ENCODE measurements at places on chromosomes 5 and 9.

- no peak for DNase-seq
Measured at GRCh38 chr5:72648480-72648879, 141.3 kb upstream of the ZNF366 start.

DNA sequence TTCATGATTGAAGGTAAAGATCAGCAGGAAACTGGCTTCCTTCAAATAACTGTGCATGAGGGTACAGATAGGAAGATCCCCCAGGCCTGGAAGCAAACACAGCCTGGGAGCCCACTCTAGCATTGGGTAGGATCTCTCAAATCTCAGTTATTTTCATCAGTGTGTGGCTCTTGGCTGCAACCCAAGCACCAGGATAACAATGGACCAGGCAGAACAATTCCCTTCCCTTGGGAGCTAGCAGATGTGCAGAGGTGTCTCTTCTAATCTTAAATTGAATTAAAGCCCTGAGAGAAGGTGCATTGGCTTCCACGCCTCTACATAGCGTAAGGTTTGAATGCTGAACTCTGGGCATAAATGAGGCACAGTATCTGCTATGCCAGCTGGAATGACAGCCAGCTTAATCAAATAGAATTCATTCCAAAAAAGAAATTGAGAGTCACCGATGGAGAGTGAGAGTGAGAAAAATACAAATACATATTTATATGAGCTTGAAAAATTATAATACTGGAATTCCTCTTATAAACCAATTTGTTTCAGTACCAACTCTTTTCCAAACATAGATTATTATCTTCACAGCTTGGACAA is 957.3 kb downstream of the CDH12 start:
- DNase-seq: no peak

DNA sequence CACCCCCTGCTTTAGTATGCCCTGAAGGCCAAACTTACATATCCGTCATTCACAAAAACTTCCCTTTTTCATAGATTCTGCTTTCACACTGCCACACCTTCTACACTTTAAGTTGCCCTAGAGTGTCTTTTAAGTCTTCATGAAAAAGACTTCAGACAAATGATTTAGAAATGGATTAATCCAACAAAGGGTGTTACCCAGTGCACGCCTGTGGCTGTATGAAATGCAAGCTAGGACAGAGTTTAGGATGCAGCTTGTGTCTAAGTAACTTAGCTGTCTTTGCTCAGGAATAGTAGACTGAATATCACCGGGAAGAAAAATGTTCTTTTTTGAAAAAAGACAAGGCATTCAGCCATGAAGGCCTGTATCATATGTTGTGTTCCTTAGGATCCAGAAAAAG is 210.0 kb downstream of the MPDZ start:
- DNase-seq: no peak

DNA sequence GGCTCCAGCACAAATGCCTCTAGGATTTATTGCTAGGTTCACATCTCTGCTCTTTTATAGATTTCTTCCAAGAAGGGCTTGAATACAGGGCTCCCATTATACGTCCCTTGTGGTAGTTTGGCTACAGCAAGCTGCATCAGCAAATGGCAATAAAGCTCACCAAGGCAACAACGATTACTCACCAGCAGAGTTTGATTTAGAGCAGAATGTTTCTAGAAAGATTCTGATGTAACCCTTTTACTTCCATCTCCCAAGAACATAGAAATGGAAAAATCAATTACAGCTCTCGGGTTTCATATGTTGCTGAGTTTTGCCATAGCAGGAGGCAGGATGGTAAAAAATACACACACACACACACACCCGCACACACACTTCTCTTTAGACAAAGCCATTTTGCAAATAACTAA is 124.2 kb upstream of the TNPO1 start:
- no peak for DNase-seq

DNA sequence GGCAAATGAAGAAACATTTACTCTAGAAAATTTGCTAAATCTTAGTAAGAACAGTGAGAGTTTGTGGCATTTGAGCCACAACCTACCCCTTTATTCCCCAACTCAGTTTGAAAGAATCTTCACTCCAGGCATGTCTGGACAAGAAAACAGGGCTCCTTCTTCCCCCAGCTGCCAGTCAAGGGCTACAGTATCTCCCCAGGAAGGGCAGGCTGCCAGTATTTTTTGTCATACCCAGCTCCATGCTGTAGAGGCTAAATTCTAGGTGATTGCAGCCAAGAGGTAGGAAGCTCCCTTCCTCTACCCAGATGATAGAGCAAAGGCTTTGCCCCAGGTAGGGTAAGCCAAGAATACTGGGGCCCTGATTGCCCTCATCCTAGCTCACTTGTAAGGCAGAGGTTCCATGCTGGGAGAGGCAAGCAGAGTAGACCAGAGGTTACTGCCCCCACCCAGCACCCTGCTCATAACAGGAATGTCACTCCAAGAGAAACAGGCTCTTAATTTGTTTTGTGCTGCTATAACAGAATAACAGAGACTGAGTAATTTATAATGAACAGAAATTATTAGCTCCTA is 20.0 kb upstream of the GRPEL2 start:
- DNase-seq: no peak

- DNase-seq: no peak
Measured at GRCh38 chr5:6340100-6340499, 38.2 kb downstream of the MED10 start.

DNA sequence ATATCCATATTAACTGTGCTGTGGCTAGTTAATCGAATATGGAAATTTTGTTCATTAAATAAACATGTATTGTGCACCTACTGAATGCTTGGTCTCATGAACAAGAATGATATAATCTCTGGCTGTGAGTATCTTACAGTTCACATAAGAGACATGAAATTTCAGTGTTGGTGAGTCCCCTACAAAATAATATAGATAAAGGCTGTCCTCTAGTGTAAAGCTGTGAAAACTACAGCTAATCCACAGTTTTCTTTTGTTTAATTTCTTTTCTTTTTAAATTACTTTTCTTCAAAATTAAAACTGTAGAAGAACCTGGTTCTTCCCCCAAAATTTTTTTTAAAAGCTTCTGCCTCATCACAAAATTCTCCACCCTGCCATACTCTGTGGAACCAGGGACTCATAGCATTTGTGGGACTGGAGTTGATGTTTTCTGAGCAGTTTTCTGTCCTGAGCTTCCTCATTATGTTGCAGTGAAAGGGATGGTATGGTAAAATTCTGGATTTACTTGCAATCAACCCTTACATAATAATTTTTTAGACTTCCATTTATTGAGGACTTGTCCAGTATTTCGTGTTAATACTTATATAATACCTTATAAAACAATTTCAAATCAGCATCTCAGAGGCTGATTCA is 135.0 kb downstream of the STK32A start:
- DNase-seq: no peak

DNA sequence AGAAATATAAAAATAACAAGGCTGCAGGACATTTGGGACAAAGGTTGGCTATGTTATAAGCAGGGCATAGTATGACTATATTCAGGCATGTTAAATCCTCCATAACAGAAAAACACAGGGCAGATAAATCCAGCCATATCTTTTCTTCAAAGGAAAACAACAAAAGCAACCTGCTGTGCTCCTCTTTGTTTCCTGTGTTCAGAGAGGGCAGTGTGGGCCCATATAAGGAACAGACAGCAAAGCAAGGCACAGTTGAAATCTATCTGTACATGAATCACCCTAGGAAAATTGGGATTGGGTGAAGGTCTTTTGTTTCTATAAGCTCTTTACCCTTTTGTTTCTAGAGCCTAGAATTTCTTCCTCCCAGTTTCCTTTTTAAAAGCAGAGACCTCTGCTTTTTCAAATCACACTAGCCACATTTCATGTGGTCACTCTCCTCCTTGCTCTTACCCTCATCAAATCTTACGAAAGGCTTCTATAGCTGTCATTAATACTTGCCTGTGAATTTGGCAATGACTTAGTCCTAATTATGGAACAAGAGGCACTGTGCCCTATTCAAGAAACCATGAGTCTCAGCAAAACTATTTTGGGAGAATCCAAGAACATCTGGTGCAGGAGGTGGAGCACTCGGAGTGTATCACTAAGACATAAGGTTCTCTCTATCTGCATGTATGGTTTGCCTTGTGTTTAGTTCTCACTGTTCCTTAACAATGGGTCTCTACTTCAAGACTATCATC is 1.8 kb downstream of the GZMA start:
- DNase-seq: no peak

- no peak for DNase-seq
Measured at GRCh38 chr5:37668524-37669047, 171.3 kb downstream of the GDNF start.

GRCh38 chr5:143054480-143054941 is 284.3 kb downstream of the ARHGAP26 start:
- no peak for DNase-seq

- DNase-seq: no peak
Measured at GRCh38 chr9:93959739-93960154, 4.6 kb upstream of the BARX1 start.

DNA sequence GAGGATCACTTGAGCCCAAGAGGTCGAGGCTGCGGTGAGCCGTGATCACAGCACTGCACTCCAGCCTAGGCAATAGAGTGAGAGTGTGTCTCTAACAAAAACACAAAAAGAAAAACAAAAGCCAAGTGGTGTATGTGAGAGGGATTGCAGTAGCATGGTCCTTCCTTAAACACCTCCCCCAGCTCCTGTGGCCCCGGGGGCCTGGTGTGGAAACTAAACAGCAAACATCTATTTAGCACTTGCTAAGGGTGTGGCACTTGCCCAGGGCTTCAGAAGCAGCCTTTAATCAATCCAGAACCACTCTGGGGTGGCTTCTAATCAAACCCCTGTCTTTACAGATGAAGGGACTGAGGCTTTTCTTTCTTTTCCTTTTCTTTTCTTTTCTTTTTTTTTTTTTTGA is 4.4 kb upstream of the FBP1 start:
- no peak for DNase-seq

- DNase-seq: no peak
Measured at GRCh38 chr5:77725616-77726015, 50.5 kb downstream of the TBCA start.

DNA sequence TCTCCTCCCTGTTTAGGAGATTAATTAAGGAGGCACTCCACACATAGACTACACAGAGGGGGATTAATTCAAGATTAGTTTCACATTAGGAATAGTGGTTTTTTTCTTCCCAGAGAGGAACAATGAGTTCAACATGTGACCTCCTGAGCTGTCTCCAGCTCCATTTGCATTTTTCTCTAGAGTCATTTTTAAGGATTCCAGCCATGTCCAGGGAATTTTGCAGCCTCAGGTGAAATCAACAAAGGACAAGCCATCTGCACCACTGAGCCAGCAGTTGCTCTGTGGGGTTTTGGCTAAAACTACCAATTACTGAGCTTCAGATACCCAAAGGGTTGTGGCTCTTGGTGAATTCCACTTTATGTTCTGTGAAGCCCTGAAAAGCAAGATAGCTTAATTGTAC is 258.5 kb upstream of the PPP1R2B start:
- no peak for DNase-seq

Measured in activated CD4-positive, alpha-beta T cell treated with anti-CD3 and anti-CD28 coated beads, Interleukin-2, amount 50 U/mL, for 24 hours (primary cell).